ENCODE measurements at places on chromosomes 7 and 10. TPM values are rescaled to one million over a fixed set of nuclear protein-coding genes. Genes with fewer than 3 reads are reported as not detected.

The ZNF467 gene
- 0.72 TPM for total RNA-seq

The HKDC1 gene
- total RNA-seq, result 0.14 TPM

The ATP6V0A4 gene
- total RNA-seq, result 0.14 TPM

The RADIL gene
- total RNA-seq, result 1.8 TPM

The PIK3AP1 gene
- 0.43 TPM for total RNA-seq

The NUTM2D gene
- total RNA-seq, result 1.5 TPM

The FBXL13 gene
- total RNA-seq, result 1.1 TPM

The FAM237B gene
- not detected for total RNA-seq

The GPR15LG gene
- not detected for total RNA-seq

The EMX2 gene
- total RNA-seq, result 0.57 TPM

The ODAD2 gene
- 1.0 TPM for total RNA-seq

The MIOS gene
- total RNA-seq, result 25.8 TPM

The NEBL gene
- total RNA-seq, result 0.22 TPM

The LIPM gene
- not detected for total RNA-seq

The PDE1C gene
- total RNA-seq, result 0.22 TPM

The PIP gene
- not detected for total RNA-seq

The UNCX gene
- total RNA-seq, result not detected

The DLX6 gene
- not detected for total RNA-seq

The LEP gene
- total RNA-seq, result not detected

The CPED1 gene
- total RNA-seq, result 143 TPM

The NEURL1 gene
- 1.5 TPM for total RNA-seq

The ACHE gene
- 0.14 TPM for total RNA-seq

Measured in placental pericyte (primary cell).